SK-N-DZ (cell line): ENCODE measurements at places on chromosomes 3 and 15.
A peak's percentile ranks its signal among the peaks of the same experiment; 100 is the strongest.

DNA sequence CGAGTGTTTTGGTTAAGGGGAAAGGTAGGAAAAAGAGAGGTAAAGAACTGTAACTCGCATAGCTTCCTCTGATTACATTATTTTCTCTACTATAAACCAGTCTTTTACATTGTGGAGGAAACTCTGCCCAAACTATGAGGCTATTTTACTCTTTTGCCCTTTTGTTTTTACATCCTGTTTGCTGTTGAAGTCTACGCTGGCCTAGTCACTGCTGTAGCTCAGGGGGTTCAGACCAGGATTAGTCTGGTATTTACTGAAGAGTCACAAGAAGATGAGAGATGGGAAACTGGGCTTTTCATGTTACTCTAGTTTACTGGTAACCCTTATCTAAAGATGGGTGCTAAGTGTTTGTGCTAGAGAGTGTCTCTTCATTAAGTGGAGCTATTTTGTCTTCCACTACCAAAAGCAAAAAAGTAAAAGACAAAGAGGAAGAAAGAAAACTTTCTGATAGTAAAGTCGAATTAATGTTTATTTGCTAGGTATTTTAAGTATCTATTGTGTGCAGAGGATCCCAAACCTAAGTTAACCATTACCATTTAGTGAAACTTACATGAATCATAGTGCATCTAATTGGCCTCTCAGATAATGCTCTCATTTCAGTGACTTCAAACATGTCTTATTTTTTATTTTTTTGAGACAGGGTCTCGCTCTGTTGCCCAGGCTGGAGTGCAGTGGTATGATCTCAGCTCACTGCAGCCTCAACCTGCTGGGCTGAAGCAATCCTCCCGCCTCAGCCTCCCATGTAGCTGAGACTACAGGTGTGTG, 10.9 kb downstream of the RARB start:
- no peak for DNase-seq

DNA sequence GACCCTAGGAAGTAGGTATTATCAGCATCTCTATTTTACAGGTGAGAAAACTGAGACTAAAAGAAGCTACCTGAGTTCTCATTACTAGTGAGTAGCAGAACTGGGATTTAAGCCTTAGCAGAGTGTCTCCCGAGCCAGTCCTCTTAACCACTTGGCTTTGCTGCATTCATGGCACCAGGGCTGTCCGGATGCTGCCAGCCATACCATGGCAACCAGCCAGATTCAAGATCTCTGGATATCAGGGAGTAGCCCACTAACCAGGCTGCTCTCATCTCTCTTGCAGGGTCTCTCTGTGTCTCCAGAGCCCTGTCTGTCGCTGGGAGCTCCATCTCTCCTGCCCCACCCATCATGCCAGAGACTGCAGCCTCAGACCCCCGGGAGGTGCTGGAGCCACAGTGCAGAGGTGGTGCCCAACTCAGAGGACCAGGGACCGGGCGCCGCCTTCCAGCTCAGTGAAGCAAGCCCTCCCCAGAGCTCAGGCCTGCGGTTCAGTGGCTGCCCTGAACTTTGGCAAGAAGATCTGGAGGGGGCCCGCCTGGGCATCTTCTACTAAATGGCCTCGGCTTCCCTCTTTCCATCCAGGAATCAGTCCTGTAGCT, 1.7 kb downstream of the MESP2 start:
- no peak for DNase-seq

DNA sequence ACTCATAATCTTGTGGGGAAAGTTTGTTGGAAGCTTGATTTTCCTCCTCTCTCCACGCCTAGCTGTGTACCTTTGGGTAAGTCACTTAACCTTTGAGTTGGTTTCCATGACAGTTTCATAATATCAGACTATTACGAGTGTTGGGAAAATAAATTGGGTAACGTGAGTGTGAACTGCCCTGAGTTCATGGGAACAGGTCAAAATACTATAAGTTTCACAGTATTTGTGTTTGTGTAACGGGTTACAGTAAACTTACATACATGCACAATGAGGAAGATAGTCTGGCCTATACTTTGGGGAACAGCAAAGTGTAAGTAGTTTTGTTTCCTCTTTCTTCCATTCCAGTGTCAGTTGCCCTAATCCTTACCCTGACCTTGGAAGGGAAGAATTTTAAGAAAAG, 509.9 kb downstream of the MECOM start:
- DNase-seq, result no peak

DNA sequence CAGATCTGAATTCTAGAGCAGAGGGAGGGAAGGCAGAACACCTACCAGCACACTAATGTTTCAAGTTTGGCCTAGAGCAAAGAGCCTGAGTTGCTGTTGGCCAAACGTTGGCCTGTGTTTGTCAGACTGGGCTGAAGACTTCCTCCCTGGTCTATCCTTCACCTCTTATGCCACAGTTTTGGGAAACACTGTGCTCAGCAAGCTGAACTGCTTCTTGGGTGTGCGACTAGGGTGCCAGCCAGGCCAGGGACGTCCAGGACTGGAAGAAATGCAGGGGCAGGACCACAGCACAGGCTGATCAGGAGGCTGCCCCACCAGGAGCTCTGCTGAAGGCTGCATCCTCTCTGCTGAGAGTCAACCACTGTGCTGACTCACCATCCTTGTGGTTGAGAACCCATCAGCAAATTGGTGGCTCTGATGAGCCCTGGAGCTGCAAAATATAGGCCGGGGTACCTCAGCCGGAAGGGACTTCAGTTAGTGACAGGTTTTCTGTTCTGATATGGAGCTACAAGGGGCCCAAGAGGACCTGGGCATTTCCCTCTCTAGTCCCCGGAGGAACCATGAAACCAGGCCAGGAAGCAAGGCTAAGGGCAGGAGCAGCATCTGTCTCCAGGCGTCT, 131.6 kb upstream of the RASGRP1 start:
- peak; percentile 17 for DNase-seq

DNA sequence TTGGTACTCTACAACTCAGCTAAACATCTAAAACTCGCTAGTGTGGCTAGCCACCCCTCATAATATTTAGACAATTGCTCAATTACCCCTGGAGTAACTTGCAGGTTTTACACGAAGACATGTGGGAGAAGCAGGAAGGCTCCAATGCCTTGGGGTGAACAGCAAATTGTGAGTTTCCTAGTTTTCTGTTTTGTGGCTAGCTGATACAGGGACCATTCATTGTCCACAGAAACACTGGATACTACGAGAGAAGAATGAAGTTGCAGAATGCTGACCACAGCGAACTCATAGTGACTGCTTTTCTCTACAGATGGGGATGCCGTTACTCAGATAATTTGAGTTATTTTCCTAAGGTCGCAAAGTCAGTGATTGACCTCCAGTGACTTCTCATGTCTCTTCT, 212.9 kb downstream of the P3H2 start:
- no peak for DNase-seq

GRCh38 chr3:30982416-30983075, 88.1 kb upstream of the GADL1 start:
- DNase-seq, result peak; percentile 34

DNA sequence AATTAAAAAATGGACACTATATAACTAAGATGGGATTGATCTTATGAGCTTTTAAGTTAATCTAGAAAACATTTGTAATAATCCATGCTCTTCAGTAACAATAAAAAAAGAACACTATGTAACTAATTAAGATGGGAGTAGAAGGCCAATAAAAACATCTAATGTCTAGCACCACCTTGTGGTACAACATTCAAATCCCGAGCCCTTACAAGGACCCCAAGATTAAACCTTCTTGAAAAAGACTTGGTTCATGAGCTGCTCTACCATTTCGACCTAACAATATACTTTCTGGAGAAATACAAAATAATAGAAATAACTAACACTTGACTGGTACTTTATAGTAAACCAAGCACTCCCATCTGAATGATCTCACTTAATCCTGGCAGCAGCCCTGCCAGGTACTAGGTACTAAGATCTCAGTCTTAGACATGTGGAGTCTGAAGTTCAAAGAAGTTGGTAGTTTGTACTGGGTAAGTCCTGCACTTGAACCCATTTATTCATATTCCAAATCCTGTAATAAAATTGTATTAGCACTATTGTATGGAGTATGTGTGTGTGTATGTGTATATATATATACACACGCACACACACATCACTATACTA, 21.8 kb downstream of the METTL6 start:
- peak; percentile 73 for DNase-seq

DNA sequence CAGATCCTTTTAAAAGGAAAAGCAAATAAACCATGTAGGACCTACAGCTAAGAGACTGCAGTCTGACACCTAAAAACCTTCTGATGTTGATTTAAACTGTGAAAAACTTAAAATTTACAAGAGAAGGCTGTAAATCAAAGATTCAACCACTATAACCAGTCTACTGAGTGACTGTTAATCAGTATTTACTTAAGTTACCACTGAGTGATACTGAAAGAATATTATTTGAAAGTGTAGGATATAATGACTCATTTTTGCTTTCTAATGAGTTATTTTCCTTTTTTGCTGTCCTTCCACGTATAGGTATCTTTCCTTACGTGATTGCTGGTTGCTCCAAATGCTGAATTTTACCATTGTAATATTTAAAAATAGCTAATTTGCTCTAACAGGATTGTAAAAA, 44.6 kb downstream of the RFX7 start:
- no peak for DNase-seq

- DNase-seq, result no peak
Measured at GRCh38 chr15:97009031-97009431, 678.5 kb downstream of the NR2F2 start.

DNA sequence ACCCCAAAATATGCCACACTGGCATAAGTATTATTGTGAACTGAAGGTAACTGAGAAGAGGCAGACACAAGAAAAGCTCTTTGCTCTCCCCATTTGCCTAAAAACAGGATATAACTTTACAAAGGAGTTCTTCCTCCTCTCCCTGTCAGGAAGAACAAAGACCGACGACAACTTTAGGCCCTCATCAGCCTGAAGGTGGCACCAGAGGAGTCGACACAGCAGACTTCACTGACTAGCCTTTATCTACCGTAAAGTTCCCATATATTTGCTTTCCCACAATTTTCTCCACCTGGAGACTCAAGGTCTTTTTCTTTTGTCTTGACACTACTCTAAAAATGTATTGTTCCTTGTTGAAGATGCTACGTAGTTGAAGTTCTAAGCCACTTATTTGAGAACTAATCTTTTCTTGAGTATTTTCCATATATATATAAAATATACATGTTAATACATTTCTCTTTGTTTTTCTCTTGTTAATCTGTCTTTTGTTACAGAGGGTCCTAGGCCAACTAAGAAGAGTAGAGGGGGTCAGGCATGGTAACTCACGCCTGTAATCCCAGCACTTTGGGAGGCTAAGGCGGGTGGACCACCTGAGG, 16.2 kb upstream of the XIRP1 start:
- no peak for DNase-seq

DNA sequence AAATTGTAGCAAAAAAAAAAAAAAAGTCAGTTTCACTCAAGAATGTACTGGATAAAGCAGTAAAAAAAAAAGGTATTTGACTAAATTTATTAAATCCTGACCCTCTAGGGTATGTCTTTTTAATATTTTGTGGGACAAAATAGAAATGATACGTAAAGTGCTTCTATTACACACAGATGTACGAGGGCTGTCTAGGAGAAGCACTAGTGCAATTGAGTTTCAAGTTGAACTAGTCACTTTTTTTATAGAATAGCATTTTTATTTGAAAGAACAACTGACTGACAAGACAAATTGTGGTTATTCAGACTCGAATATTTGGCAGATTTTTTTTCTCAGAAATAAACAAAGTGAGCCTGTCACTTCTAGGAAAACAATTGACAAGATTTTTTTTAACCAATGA, 49.0 kb downstream of the CCDC54 start:
- no peak for DNase-seq

DNA sequence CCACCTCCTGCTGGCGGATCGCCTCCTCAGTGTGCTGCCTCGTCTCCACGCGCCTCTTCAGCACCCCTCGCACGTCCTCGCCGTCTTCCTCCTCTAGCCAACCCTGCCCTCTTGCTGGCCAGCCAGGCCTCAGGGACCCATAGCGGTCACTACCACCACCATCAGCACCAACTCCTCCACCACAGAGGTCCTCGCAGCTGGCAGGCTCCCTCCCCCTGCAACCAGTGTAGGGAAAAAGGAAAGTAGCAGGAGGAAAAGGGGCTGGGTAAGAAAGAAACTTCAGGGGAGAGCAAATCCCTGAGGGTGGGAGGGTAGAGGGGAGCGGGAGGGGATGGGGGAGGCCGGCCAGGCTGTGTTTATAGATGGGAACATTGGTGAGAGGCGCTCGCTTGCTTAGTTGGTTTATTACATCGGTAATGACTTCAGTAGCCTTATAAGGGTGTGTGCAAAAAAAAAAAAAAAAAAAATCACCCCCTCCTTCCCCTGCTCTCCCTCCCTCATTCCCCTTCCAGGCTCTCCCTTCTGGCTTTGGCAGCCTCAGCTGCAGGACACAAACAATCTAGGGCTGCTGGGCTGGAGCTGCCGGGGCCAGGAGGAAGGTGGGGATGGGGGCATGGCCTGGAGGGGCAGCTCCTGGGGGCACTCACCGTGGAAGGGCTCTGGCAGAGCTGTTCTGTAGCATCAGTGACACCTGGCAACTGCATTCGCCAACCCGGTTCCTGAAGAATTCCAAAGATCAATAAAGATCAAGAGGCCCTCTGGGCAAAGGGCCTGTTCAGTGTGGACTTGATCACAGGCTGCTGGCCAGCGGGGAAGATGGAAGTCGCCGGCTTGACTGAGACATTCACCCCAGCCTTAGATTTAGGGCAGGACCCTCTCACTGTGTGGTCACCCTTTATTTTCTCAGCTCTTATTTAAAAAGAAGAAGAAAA, 116.2 kb upstream of the HACD2 start:
- no peak for DNase-seq

- DNase-seq, result peak; percentile 39
Measured at GRCh38 chr3:186617036-186617946, 4.4 kb downstream of the AHSG start.

DNA sequence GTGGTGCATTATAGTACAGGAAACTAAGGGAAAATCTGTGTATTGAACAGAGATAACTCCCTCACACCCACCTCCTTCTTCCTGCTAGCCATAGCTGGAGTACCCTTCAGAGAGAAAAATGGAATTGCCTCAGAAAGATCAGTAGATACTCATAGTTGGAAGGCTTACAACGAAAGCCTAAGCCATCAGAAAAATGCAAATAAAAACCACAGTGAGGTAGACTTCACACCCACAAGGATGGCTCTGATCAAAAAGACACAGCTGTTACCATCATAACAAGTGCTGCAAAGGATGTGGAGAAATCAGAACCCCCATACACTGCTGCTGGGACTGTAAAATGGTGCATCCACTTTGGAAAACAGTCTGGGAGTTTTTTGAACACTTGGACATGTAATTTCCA, 7.4 kb upstream of the DLG1 start:
- no peak for DNase-seq

GRCh38 chr3:55935241-55935640, 448.1 kb upstream of the WNT5A start:
- DNase-seq, result no peak

- no peak for DNase-seq
Measured at GRCh38 chr15:94297558-94297957, 66.2 kb downstream of the MCTP2 start.
